ENCODE measurements at places on chromosomes 5 and 9.
A peak's percentile ranks its signal among the peaks of the same experiment; 100 is the strongest.

DNA sequence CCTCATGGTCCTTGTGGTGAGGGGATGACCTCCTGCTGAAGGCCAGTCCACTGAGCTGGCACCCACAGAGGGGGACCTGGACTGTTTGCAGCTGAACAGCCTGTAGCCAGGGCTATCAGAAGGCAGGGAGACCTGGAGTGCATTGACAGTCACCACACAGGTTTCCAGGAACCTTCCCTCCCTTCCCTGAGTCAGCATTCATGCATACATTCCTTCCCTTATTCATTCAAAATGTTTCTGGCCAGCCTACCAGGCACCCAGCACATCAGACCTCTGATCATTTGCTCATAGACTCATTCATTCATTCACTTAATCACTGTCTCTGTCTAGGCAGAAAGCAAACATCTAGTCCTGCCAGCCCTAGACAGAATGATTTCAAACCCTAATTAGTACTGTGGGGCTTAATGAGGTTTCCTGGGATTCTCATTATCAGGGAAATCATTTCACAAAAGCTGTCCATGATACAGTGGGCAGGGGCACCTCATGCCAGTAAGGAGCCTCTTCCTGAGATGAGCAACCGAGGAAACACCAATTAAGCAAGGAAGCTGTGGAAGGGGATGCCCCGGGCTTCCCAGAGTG is 110.1 kb upstream of the PPP1R26 start:
- H3K4me1 ChIP-seq, result no peaks in the 10 kb centered on the region
- no peaks in the 10 kb centered on the region for H3K27me3 ChIP-seq
- H3K36me3 ChIP-seq, result no peaks in the 10 kb centered on the region

DNA sequence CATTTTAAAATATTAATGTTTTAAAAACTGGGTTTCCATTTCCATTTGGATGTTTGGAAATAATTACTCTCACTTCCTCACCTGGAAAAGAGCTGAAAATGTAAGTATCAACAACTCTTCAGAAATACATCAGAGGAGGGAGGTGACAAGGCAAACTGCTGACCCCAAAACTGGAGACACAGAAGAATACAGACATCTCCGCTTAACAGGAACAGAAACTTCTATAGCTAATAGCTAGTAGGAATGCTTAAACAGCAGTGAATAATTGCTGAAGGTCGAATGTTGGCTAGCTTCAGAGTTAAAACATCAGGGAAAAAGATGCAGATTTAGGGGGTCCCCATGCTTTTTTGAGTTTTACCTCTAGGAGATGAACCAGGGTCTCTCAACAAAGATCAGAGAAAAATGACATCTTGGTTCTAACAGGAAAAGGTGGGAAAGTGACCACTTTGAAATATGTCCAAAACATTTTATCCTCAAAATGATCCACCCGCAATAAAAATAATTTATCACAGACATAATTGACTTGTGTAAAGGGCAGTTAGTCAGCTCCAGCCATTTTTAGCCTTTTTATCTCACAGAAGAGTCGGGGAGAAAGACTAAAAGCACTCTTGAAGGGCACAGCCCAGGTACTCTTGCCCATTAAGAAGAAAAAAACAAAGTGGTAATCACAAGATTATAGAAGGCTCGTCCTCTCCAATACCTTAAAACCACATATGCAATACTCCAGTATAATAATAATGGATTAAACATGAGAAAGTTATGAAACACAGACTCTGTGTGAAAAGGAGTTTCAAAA is 1474.9 kb downstream of the EFNA5 start:
- DNase-seq, result no peak
- no peaks in the 10 kb centered on the region for H3K27me3 ChIP-seq
- no peaks in the 10 kb centered on the region for H3K36me3 ChIP-seq
- no peak overlapping the region for H3K4me3 ChIP-seq
- H3K27ac ChIP-seq, result no peak overlapping the region
- H3K4me1 ChIP-seq, result no peaks in the 10 kb centered on the region

DNA sequence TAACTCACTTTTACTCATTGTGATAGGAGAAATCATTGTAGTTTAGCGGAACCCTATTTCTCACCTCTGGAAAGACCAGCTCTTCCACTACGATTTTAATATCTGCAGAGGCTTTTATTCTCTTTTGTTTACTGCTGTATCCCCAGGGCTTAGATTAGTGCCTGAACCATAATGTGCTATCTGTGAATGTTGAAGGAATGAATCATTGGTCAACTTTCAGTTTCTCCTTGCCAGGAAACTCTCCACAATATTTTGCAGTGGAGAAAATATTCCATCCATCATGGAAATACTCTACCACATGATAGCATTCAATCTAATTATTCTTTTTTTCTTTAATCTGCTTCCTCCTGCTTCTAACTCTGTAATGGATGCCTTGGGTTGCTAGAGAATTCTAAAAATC is 263.5 kb upstream of the PTPRD start:
- no peaks in the 10 kb centered on the region for H3K27me3 ChIP-seq
- no peaks in the 10 kb centered on the region for H3K36me3 ChIP-seq
- no peak overlapping the region for H3K4me3 ChIP-seq
- no peak overlapping the region for H3K27ac ChIP-seq
- H3K4me1 ChIP-seq, result no peaks in the 10 kb centered on the region
- DNase-seq, result no peak

DNA sequence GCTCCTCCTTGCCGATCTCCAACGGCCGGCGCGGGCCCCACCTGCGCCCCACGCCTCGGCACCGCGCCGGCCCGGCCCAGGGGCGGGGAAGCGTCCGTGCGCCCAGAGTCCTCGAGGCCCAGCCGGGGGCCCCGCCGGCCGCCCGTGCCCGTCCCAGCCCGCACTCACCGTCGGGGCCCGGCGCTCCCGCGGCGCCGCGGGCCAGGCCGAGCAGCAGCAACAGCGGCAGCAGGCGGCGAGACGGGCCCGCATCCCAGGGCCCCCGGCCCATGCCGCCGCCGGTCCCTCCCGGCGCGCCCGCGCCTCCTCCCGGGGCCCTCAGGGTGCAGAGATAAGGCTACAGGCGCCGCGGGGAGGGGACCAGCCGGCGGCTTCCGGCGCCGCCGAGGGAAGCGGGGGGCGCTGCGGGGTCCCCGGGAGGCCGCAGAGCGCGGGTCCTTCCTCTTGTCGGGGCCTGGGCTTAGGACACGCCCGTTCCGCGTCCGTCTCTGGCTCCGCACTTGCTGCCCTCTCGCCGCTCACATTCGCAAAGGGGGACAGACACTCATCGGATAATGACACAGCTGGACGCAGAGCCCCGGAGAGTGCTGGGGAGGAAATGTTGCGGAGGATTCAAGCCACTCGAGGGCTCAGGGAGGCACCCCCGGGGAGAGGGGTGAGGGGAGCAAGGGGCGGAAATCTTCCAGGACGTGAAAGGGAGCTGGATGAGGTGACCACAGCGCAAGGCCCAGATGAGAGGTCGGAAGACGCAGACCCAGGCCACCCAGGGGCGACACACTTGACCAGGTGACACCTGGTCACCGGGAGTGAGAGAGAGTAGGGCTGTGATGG is at the start of gene SUSD1:
SUSD1 (minus strand) TSS at position 333 of the 831 bp plus-strand sequence; CDS start at position 271, 62 bp downstream.
- H3K27me3 ChIP-seq, result no peaks in the 10 kb centered on the region
- H3K4me1 ChIP-seq, result no peaks in the 10 kb centered on the region
- peak within 1 kb of the TSS; percentile 60 for H3K27ac ChIP-seq
- no peaks in the 10 kb centered on the region for H3K36me3 ChIP-seq
- peak; percentile 66 for DNase-seq
- peak within 1 kb of the TSS; percentile 39 for H3K4me3 ChIP-seq

GRCh38 chr9:127185931-127186781 is 63.7 kb upstream of the ANGPTL2 start:
- H3K4me3 ChIP-seq, result no peak overlapping the region
- no peak for DNase-seq
- no peaks in the 10 kb centered on the region for H3K36me3 ChIP-seq

GRCh38 chr9:35859310-35859989 is 10.8 kb downstream of the OR13J1 start:
- H3K4me3 ChIP-seq, result no peak overlapping the region
- H3K36me3 ChIP-seq, result no peaks in the 10 kb centered on the region
- no peaks in the 10 kb centered on the region for H3K4me1 ChIP-seq
- peak; percentile 37 for DNase-seq
- no peak overlapping the region for H3K27ac ChIP-seq

DNA sequence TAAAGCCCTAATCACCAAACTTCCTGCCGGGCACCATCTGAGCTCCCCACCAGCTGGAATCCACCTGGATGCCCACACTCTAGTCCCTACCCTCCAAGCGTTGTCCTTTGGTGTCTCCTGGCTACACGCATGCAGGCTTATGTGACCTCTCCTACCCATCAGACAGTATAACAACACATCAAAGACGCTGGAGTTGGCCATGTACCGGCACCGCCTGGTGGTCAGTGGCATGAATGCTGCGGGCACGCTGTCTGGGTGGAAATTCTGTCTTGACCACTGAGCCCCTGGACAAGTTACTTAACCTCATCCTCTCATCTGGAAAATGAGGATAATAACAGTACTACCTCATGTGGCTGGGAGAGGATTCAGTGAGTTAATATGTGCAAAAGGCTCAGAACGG is 23.4 kb upstream of the CORO2A start:
- no peaks in the 10 kb centered on the region for H3K4me1 ChIP-seq
- H3K36me3 ChIP-seq, result no peaks in the 10 kb centered on the region
- DNase-seq, result no peak

DNA sequence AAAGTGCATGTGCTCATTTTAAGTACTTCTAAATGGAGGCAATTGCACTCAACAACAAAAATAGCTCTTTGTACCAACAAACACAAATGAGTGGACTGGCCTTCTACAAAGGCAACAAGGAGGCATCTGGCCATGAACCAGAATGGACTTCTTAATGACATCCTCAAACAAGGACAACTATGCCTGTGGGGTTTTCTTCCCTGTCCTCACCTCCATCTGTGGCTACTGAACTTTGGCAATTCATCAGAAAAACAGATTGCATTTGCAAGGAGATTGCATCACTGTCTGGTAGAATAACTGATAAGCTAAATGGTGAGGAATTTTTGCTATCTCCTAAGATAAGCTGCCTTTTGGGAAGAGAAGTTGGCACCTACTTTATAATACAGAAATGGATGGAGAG is 447.3 kb upstream of the CCNG1 start:
- H3K27ac ChIP-seq, result no peak overlapping the region
- no peak overlapping the region for H3K4me3 ChIP-seq
- no peak for DNase-seq
- no peaks in the 10 kb centered on the region for H3K36me3 ChIP-seq
- H3K27me3 ChIP-seq, result no peaks in the 10 kb centered on the region
- H3K4me1 ChIP-seq, result no peaks in the 10 kb centered on the region

- H3K27ac ChIP-seq, result no peak overlapping the region
- no peaks in the 10 kb centered on the region for H3K27me3 ChIP-seq
- no peak for DNase-seq
- no peaks in the 10 kb centered on the region for H3K36me3 ChIP-seq
- H3K4me3 ChIP-seq, result no peak overlapping the region
Measured at GRCh38 chr9:21267485-21268346, 27.9 kb upstream of the IFNA14 start.

- DNase-seq, result no peak
- no peaks in the 10 kb centered on the region for H3K27me3 ChIP-seq
- no peaks in the 10 kb centered on the region for H3K4me1 ChIP-seq
- no peak overlapping the region for H3K4me3 ChIP-seq
Measured at GRCh38 chr5:159801303-159801702, 115.0 kb upstream of the ADRA1B start.

- H3K4me1 ChIP-seq, result no peaks in the 10 kb centered on the region
- no peaks in the 10 kb centered on the region for H3K27me3 ChIP-seq
- no peak overlapping the region for H3K4me3 ChIP-seq
- no peaks in the 10 kb centered on the region for H3K36me3 ChIP-seq
- DNase-seq, result no peak
Measured at GRCh38 chr9:88477300-88477751, 57.7 kb upstream of the NXNL2 start.

DNA sequence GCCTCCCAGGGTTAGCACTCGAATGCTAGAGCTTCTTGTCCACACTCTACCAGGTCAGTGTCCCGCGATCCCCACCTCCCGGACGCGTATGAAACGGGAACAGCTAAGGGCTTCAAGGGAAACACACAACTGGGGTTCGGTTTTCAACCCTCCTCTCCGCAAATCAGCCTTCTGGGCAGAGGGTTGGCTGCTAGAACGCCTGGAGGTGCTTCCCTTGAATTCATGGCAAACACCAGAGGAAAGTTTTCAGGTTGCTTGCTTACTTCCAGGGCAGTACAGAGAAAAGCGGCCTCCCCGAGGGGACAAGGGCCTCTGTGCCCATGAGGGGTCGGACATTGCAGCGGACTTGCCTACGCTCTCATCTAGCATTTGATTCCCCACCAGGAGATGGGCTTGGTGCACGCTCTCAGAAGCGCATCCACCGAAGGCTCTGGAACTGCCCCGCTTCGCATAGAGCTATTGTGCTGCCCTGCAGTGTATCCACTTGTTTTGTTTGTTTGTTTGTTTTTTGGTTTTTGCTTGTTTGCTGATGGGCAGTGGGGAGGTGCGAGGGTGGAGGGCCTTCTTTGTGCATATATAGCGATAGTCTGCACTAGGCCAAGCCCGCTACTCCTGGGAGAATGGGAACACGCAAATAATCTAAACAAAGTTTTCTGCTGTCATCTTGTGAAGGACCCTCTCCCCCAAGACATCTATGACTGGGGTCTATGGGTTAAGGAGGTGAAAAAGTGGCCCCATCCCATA is 1.3 kb upstream of the DMRT3 start:
- no peak overlapping the region for H3K27ac ChIP-seq
- peaks cover 8% of the 10 kb centered on the region for H3K27me3 ChIP-seq
- DNase-seq, result no peak
- H3K36me3 ChIP-seq, result no peaks in the 10 kb centered on the region
- no peak overlapping the region for H3K4me3 ChIP-seq

GRCh38 chr9:6634444-6634843 is 11.1 kb downstream of the GLDC start:
- H3K4me1 ChIP-seq, result no peaks in the 10 kb centered on the region
- H3K4me3 ChIP-seq, result no peak overlapping the region
- DNase-seq, result no peak
- H3K36me3 ChIP-seq, result no peaks in the 10 kb centered on the region

GRCh38 chr9:134381671-134382516 is 55.6 kb downstream of the RXRA start:
- no peak overlapping the region for H3K4me3 ChIP-seq
- no peak for DNase-seq
- peak overlapping the region; percentile 44 for H3K27ac ChIP-seq
- H3K4me1 ChIP-seq, result peaks cover 20% of the 10 kb centered on the region
- H3K36me3 ChIP-seq, result no peaks in the 10 kb centered on the region

DNA sequence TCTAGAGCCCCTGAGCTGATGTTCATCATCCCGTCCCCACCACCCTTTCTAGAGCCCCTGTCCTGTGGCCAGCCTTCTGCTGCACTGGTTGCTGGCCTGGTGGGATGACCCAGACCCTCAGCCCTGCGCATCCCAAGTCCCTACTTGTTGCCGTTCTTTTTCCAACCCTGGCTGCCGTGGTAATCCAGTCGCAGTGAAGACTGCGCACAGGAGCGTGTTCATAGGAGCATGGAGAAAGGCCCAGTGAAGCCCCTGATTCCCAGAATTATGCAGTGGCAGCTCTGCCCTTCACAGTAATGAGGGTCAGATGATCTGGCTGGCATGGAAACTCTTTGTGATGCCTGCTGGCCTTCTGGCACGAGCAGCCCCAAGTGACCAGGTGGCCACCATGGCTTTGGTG is 183.3 kb downstream of the CACNA1B start:
- H3K27me3 ChIP-seq, result no peaks in the 10 kb centered on the region
- no peaks in the 10 kb centered on the region for H3K4me1 ChIP-seq
- no peaks in the 10 kb centered on the region for H3K36me3 ChIP-seq
- no peak overlapping the region for H3K27ac ChIP-seq
- DNase-seq, result no peak

- no peaks in the 10 kb centered on the region for H3K27me3 ChIP-seq
- no peak overlapping the region for H3K4me3 ChIP-seq
- no peak overlapping the region for H3K27ac ChIP-seq
- no peak for DNase-seq
Measured at GRCh38 chr9:91416096-91416712, 7.4 kb downstream of the NFIL3 start.

- H3K4me3 ChIP-seq, result no peak overlapping the region
- DNase-seq, result no peak
- no peaks in the 10 kb centered on the region for H3K4me1 ChIP-seq
- no peaks in the 10 kb centered on the region for H3K27me3 ChIP-seq
- H3K27ac ChIP-seq, result no peak overlapping the region
- H3K36me3 ChIP-seq, result no peaks in the 10 kb centered on the region
Measured at GRCh38 chr9:116497095-116497890, 189.8 kb upstream of the TRIM32 start.

Data from right lobe of liver (tissue), 6 donors.